ENCODE measurements at places on chromosomes 5 and 9.

GRCh38 chr9:16100537-16101091, 547.8 kb downstream of the CCDC171 start:
- DNase-seq: no peak

DNA sequence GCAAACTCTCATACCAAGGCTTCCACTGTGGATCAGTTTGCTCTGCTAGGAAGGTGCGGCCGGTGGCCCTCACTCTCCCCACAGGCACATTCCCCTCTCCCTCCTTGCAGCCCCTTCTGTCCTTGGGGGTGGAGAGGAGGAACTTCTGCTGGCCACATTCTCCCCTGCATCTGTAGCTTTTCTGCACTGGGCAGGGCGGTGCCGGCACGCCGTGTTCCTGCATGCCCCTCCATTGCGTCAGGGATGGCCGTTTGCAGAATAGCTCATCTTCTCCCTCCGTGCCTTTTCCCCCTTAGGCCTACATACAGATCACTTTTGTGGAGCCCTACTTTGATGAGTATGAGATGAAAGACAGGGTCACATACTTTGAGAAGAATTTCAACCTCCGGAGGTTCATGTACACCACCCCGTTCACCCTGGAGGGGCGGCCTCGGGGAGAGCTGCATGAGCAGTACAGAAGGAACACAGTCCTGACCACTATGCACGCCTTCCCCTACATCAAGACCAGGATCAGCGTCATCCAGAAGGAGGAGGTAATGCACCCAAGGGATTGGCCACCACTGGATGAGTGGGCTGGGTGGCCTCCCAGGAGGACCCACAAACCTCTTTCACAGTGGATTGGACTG, 231.5 kb downstream of the DOCK8 start:
- DNase-seq: no peak

DNA sequence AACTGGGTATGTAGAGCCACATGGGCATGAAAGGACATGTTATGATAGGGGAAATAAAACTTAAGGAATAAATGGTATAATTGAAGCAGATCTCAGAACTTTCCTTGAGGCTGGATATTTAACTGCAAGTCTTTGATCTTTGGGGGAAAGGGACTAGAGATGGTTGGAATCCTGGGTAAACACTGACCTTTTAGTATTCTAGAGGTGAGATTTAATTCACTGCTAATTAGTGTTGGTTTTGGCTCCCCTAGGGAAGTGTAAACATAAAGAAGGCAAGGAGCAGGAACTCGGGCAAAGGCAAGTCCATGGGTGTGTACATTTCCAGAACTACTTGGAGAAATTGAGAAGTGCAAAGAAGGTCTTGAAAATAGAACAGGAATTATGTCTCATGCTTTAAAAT, 16.6 kb downstream of the NIM1K start:
- DNase-seq: no peak

- DNase-seq: no peak
These were observed 445.3 kb upstream of the ZNF462 start for GRCh38 chr9:106417685-106418084.

DNA sequence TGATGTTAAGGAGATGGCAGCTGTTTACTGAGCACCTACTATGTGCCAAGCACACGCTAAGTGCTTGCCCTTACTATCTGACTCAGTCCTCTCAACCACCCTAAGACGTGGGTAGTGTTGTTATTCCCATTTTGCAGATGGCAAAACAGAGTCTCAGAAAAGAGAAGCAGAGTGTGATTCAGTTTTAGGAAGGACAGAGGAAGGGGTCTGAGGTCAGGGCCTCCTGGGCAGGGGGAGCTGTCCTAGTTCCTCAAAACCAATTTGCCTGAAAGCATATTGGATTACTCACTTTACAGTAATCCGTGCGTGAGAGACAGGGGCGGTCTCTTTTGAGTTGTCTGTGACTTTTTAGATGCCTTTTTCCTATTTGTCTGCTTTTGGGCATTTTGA, 23.2 kb downstream of the DNM1 start:
- no peak for DNase-seq

GRCh38 chr5:132473019-132473531, 17.5 kb downstream of the IRF1 start:
- DNase-seq: peak; percentile 86

DNA sequence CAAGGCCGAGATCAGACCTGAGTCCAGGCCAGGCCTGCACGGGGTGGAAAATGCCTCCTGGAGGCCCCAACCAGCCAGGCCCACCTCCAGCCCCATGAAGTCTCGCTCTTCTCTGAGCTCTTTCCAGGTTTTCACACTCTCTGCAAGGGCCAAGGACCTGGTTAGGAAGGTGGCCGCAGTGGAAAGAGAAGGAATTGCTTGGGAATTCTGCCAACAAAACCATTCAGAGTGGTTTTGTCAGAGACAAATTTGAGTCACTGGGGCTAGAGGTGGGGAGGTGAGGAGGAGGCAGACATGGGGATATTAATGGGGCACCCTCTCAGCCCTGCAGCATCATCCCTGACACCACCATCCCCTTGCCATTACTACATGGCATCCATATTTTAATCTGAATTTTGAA, 261.0 kb downstream of the ROR2 start:
- no peak for DNase-seq

- no peak for DNase-seq
These were observed 38.9 kb downstream of the SNAPC3 start for GRCh38 chr9:15461601-15462000.

DNA sequence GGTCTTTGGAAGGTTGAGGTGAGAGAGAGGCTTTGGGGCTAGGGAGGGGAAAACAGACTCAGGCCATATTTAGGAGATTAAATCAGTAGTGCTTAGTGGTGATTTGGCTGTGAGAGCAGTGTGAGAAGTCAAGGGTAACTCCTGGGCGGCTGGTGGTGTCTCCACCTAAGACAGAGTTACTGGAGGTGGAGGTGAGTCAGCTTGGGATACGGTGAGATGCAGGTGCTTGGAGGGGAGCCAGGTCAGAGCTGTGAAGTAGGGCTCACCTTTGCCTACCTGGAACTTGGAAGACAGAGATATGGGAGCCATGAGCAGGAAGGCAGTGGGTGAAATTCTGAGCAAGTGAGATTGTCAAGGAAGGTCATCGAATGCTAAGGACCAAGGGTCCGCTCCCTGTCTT, 24.5 kb downstream of the RGS3 start:
- no peak for DNase-seq

GRCh38 chr9:127295005-127295404, 30.4 kb downstream of the GARNL3 start:
- DNase-seq: no peak

DNA sequence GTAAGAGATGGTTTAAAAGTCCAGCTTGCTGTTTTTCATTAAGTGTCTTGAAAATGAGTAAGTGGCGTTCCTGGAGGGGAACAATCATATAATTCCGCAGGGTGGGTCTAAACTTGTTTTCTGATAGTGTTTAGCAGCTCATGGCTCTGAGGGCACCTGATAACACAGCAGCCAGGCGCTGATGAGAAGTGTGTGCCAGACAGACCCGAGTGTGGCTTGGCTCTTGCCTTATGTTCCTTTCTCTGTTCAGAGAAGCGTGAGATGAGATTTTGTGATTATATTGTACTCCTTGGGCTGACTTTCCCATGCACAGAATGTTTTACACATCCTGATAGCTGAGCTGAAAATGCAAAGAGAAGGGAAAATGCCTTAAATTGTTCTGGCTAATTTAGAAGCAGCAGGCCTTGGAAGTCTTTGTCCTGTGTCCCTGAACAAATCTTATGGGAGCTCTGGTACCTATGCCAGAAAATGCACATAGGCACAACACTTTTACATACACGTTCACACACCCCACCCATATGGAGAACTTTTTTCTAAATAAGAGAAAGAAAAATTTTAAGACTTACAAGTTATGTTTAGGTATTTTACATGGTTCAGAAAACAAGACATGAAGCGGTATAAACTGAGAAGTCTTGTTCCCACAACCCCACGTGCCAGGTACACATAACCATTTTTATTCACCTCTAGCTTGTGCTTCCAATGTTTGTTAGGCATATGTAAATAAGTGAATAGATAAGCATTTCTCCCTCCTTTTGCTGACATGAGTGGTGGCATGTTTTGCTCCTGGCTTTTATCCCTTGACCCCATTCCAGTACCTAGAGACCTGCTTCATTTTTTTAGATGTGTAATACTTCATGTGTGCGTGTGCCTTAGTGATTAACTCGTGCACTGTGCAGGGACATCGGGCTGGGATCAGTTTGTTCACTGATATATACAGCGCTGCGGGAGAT, 152.2 kb upstream of the OTULINL start:
- no peak for DNase-seq

DNA sequence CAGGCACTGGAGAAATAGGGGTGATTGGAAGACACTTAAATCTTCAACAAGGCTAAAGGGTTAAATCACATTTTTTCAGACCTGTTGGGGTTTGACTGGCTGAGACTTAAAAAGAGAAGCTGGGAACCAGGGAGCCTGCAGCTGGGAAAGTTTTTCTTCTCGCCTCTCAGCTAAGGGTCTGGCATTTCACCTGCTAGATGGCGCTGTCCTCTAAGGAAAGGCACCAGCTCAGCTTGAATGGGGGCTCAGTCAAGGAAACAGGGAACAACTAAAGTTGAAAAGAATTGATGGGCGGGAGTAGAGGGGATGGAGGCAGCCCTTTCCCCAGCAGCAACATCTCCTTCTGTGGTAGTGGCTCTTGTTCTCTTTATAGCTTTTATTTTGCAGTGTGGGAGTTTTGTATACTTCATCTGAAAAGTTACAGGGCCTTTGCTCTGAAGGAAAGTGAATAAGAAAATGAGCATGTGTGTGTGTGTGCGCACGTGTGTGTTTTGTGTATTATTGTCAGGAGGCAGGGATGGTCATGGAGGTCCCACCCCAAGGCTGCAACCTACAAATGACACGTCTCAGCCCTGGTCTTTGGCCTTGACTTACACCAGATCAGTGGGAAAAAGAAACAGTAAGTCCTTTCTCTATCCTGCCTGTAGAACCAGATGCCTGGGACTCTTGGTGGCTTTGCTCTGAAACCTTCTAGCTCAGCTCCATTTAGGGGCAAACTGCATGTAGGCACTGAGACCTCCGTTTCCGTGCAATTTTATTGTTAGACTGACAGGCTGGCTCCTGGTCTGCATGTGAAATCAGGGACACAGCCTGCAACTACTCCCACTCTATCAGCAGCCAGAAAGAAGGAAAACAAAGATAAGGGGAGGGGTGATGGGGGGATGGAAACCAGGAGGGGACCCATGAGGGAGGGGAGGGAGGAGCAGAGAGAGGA, 316.2 kb upstream of the CLINT1 start:
- DNase-seq: peak; percentile 22

- no peak for DNase-seq
These were observed 210.2 kb downstream of the MEF2C start for GRCh38 chr5:88672644-88673252.

DNA sequence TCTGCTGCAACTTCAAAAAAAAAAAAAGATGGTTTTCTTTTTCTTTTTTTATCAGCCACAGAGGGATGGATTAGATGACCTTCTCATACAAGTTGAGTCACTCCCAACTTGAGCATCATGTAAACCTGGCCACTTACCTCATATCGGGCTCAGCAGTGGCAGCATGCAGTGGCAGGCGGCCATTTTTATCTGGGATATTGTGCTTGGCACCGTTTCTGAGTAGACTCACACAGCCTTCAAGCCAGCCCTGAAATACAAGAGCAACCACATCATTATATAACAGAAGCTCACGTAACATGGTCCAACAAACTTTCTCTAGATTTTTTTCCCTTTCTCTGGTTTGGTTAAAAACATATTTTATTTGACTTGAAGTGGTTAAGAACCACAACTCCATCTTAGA, 62.6 kb downstream of the ANKRD55 start:
- no peak for DNase-seq

GRCh38 chr5:58891086-58891970, 308.5 kb downstream of the RAB3C start:
- DNase-seq: peak; percentile 60

- DNase-seq: no peak
These were observed 309.6 kb downstream of the EPB41L4A start for GRCh38 chr5:112109331-112110007.

- DNase-seq: no peak
These were observed 5.4 kb downstream of the ROPN1L start for GRCh38 chr5:10447041-10447440.

DNA sequence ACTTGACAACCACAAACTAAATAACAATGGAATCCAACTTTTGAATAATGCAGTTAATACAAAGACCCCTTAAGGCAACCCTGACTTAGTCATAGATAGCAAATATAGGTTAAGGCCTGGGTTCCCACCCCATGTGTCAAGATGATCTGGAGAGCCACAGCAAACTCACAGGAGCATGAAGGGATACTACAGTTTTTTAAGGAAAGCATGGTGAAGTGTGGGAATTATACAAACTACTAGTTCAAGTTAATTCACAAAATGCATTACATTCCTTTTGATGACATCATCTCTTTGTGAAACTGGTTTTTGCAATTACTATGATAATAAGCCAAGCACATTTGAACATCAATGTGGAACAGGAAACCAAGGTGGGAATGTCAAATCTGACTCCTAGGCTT, 50.6 kb downstream of the LHFPL2 start:
- no peak for DNase-seq

DNA sequence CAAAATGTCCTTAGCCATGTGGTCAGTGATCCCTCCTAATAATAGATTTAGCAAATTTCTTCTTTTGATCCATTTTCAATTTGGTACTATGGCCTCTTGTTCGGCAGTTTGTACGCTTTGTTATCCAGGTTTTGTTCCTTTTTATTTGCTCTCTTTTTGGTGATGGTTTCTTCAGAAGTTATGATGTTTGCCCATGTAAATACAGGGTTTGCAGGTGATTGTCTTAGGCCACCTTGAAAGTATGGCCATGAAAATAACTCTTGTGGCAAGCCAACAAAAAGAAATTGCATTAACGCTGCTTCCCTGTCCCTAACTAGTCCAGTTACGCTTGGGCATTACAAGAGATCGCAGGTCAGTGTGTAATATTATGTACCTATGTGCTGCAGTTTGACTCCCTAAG, 8.6 kb downstream of the GPR151 start:
- DNase-seq: no peak

GRCh38 chr9:68742333-68742730, 37.3 kb downstream of the PIP5K1B start:
- DNase-seq: no peak

Measured in CD4-positive, alpha-beta T cell treated with Interleukin-15 for 4 hours (primary cell).